HCT116 (cell line): ENCODE measurements at places on chromosomes 7 and 10. TPM values are rescaled to one million over a fixed set of nuclear protein-coding genes. Genes with fewer than 3 reads are reported as not detected.

Gene ZPBP
- not detected for total RNA-seq

Gene PIP
- total RNA-seq = not detected

DNA sequence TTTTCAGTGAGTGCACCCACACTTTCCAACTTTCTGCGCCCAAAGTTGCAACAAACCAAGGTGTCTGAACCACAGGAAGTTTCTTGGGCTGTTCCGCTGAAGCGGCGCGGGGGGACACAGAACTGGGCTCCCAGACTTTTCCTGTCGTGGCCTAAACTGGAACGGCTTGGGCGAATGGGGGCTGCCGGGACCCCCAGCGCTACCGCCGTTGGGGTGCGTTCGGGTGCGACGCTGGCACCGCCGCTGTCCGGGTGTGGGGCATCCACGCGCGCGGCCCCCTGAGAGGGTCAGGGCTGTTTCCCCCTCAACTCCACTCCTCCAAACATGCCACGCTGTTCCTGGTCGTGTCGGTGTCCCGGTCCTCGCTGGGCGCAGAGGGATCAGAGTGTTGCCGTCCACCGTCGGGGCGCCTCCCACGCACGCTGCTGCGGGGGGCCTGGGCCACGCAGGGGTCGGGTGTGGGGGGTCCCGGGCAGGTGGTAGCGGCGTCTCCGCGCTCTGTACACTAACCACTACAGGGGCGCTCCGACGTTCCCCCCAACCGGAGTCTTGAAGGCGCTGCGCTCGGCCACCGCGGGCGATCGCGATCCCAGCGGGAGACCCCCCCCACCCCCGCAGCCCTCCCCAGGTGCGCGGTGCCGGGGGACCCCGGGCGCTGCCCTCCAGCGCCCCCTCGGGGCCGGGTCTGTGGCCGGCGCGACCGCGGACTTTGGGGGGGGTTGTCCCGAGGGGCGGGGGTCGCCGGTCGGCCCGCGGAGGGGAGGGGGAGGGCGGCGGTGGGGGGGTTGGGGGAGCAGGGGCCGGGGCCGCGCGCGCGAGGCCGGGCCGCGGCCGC, 2.2 kb upstream of the CUX1 start:
- peaks cover 48% of the 10 kb centered on the region for H3K4me1 ChIP-seq
- H3K36me3 ChIP-seq = no peaks in the 10 kb centered on the region

DNA sequence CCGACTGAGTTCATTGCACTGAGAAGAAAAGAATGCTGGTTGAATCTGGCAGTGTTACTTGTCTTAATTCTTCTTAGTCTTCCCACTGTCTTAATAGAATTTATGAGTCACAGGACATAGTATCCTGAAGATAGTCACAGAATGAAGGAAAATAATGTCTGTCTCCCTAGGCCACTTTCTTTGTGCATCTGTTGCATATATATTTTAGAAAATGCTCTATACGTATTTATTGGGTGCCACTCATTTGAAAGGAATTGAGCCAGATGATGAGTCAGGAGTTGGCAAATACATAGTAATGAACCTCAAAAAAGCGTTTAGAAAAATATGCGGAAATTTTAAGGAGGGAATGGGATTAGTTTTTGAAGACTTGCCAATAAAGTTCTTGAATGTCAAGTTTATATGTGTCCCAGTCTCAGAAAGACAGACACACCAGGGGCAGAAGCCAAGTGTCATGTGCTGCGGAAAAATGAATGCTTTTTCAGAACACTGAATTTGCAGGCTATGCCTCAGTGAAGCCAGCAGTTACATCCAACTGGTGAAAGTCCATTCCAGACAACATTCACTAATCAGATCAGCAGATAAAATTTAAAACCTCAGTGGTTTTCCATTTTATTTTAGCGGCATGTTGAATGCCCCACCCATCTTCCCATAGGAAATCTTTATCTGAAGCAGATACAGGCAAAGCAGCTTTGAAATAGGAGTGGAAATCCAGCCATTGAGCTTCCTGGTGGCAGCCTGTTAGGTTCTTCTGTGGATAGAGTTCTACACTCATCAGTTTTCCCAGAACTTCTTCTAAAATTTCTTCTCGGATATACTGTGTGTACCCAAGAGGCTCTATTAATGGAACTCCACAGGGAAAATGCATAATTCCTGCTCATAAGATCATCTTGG, 308.4 kb downstream of the BICC1 start:
- H3K4me1 ChIP-seq = peaks cover 2% of the 10 kb centered on the region; the same call in 1 of the 2 replicates
- no peaks in the 10 kb centered on the region for H3K36me3 ChIP-seq
- H3K27ac ChIP-seq = no peak overlapping the region
- H3K27me3 ChIP-seq = no peaks in the 10 kb centered on the region

DNA sequence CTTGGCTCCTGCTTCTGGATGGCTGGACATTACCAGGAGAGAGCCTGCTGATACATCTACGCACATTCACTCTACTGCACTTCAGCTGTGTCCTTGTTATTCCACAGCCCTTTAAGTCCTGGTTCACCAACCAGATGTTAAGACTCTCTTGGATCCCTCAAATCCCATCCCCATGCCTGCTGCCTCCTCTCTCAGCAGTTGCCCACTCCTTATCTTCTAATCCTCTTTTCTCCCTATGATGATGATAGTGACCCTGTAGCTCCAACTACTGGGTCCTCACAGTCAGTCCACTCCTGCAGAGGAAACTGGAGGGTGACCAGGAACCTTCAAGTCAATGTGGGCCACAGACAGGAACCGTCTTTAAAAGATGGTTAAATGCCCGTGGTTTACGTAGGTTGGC, 96.3 kb upstream of the PDCD4 start:
- peaks cover 36% of the 10 kb centered on the region for H3K4me1 ChIP-seq
- H3K27ac ChIP-seq = peak overlapping the region; percentile 61; the same call in 1 of the 2 replicates
- H3K36me3 ChIP-seq = no peaks in the 10 kb centered on the region
- H3K27me3 ChIP-seq = no peaks in the 10 kb centered on the region
- no peak for DNase-seq
